ENCODE measurements at places on chromosomes 11 and 22. TPM values are rescaled to one million over a fixed set of nuclear protein-coding genes. Genes with fewer than 3 reads are reported as not detected.

Gene RHBDD3
- 15.0 TPM for total RNA-seq

Gene CFL1
- 299 TPM for total RNA-seq

DNA sequence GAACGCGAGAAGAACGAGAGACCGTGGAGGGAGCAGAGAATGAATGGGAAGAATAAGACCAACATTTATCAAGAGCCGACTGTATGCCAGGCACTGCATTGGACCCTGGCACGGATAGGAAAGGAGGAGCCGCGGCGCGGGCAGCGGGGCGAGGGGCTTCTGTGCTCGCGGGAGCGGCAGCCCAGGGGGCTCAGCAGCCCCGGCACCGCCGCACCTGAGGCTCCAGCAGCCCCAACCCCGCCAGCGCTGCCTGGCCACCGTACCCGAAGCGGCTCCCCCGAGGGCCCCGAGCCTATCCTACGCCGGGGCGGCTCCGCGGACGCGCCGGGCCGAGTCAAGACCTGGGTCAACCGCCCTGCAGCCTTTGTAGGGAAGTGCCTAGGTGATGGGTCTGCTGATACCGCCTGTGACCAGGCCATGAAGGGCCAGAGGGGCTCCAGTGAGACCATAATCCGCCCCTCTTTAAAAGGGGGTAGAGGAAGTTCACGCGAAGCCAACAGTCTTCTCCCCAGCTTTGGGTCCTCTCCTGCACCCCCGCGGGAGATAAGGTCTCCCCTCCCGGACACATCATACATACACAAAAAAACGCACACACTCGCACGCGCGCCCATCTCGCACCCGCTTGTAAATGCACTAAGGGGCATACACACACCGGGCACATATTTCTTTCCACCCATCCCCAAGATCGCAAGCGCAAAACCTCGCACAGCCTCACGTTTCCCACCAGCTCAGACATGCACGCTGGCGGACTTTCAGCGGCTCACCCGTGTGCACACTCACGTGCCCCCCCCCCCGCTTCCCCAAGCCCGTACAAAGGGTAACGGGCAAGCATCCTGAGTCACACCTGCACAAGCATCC, 935 bp upstream of the RTN4RL2 start:
- H3K4me1 ChIP-seq, result peaks cover 42% of the 10 kb centered on the region
- H3K4me3 ChIP-seq, result peak overlapping the region; percentile 65
- no peaks in the 10 kb centered on the region for H3K36me3 ChIP-seq
- DNase-seq, result no peak
- H3K27me3 ChIP-seq, result peaks cover 86% of the 10 kb centered on the region

DNA sequence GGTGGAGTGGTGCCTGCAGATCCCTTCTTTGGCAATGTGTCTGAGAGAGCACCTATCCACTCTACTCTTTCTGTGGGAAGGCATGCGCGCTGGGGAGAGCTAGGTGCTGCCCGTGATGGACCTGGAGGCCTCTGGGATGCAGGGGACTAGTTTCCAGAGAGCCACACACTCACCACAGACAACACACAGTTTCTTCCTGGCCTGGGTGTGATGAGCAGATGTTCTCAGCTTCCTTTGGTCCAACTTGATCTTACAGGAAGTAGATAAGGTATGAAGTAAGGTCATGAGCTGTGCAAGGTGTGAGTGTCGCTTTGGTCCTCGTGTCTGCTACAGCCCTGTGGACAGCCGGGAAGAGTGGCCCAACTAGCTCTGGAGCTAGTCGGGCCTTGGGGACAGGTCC, 27.3 kb upstream of the SUSD2 start:
- H3K4me3 ChIP-seq, result no peak overlapping the region
- H3K27ac ChIP-seq, result peak overlapping the region; percentile 8
- H3K4me1 ChIP-seq, result peaks cover 64% of the 10 kb centered on the region
- no peaks in the 10 kb centered on the region for H3K27me3 ChIP-seq

DNA sequence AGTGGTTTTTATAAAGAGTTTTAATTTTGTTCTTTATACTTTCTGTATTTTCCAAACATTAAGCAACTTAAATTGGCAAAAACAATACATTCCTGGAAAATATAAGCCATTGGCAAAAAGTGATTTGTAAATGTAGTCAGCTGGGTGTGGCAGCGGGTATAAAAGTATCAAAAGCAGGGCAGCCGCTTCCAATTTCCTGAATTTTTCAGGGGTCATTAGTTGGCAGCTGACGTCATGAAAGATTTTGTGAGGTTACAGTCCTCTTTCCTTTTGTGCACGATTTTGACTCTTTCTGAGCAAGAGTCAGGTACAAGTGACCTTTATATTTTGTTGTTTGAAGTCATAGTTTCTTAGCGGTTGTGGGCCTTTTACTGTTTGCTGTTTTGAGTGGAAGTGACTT, at the start of gene OOSP3:
OOSP3 (plus strand) TSS at position 208 of the 400 bp plus-strand sequence; CDS start at position 235, 27 bp downstream.
- DNase-seq, result no peak
- no peaks in the 10 kb centered on the region for H3K27me3 ChIP-seq
- H3K36me3 ChIP-seq, result no peaks in the 10 kb centered on the region
- H3K4me1 ChIP-seq, result no peaks in the 10 kb centered on the region
